ENCODE measurements at places on chromosomes 5 and 9.

DNA sequence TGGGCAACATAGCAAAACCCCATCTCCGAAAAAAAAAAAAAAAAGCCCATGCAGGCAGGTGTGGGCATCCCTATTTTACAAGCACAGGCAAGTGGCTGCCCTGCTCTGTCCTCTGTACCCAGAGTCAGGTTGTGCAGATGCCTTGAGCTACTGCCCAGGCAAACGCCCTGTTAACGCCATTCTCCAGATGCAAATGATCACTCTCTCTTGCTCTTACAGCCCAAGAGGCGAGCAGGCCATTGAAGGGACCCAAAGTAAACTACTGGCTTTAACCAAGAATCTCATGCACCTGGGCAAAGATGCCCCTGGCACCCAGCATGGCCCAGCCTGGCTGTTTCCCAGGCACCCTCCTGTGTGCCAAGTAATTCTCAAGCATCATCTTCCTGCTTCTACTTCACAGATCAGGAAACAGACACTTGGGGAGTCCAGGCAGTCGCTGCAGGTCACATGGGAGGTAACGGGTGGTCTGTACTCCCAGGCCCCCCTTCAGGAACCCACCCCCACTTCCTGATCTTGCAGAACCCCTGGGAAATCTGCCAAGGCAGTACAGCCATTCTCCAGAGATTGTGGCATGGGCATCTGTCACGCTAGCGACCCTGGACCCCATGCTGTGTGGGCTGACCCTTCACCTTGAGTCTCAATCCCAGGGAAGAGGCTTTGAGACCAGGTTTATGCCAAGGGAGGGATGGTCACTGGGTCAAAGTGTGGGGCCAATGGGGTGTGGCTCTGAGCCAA lies 14.2 kb downstream of the EEIG1 start:
- DNase-seq = no peak

DNA sequence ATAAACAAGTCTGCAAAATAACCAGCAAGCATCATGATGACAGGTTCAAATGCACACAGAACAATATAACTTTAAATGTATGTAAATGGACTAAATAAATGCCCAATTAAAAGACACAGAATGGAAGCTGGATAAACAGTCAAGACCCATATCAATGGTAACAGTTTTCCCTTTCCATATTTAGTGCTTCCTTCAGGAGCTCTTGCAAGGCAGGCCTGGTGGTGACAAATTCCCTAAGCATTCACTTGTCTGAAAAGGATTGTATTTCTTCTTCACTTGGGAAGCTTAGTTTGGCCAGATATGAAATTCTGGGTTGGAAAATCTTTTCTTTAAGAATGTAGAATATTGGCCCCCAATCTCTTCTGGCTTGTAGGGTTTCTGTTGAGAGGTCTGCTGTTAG lies 120.2 kb upstream of the RASA1 start:
- DNase-seq = no peak

DNA sequence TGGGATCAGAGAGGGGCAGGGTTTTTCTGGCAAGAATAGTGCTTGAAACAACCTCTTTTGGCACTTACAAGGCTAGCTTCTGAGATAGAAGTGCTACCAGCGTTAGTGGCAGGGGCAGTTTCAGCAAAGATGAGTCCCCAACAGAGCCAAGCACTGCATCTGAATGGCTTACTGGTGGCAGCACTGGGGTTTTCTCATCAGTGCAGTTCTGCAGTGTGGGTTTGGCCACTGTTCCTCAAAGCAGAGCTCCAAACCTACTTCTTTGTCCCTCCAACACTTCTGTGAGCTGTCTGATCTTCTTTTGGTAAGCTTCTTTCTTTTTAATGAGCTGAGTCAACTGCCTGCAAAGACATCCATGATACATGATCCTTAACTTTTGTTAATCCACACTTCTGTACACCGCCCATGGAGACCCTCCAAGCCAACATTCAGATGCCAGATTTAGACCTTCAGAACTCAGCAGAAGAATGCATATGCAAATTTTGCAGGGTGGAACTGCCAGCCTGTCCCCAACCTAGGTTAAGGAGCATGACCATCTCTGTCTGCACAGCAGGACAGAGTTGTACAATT lies 29.9 kb upstream of the FSTL4 start:
- no peak for DNase-seq

DNA sequence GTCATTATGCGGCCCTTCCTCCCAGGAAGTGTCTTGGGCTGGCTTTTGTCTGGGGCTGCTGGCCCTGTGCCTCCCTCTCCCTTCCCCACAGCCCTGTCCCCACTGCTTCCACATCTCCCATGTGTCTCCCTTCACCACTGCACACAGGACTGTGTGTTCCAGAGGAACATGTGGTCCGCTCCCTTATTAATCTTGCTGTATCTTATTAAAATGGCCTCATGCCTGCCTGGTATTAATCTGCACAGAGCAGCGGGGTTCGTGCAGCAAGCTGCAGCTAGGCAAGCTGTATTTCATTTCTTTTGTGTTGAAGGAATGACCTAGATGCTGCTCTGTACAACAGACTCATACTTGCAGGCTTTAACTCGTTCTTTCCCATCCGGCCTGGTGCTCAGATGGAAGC lies 130.5 kb downstream of the SPOCK1 start:
- DNase-seq = no peak

DNA sequence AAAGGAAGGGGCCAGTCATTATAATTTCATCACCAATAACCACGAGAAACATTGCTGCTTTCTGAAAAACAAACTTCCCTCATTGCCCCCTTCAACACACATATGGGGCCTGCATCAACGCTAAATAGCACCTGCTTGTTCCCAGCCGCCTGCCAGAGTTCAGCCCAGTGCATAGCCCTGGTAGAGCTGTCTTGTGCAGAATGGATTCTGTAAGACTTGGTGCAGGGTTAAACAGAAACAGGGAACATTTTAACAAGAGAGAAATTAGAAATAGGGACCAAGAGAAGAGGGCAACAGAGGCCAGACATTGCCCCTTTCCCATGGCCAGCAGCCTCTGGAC lies 56.7 kb downstream of the UBE2QL1 start:
- no peak for DNase-seq

GRCh38 chr5:43063721-43064171 lies 23.6 kb upstream of the ANXA2R start:
- no peak for DNase-seq

DNA sequence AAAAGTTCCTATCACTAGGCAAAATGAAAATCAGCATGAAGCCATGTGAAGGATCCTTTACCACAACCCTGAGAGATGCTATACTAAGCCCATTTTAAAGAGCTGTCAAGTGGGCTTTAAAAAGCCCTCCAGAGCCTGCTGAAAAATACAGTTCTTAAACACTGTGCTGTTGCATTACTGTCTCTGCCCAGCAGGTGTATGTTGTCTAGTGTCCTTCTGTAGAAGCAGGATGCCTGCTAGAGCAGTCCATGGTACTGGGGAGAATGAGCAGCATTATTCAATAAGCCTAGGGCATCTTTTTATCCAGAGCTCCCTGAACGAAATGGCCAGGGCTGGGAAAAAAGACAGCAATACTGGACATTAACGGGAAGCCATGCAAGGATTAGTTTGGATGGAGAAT lies 126.2 kb upstream of the PLCXD3 start:
- no peak for DNase-seq

DNA sequence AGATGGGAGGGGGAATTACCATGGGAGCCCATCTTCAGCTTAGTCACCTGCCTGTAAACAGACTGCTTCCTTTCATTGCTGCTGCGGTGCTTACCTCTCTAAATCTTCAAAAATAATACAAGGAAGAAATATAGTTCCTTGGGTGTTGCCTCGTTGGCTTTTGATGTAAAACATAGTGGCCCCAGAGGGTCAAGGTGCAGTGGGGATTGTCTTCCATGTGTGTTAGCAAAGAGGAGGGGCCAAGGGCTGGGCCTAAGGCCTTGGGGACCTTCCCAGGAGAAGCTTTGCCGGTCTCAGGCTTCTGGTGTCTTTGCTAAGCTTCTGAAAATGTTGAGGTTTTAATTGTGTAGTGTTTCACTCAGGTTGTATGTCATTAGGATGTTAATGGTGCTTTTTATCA lies 90.0 kb downstream of the PDE8B start:
- DNase-seq = no peak

DNA sequence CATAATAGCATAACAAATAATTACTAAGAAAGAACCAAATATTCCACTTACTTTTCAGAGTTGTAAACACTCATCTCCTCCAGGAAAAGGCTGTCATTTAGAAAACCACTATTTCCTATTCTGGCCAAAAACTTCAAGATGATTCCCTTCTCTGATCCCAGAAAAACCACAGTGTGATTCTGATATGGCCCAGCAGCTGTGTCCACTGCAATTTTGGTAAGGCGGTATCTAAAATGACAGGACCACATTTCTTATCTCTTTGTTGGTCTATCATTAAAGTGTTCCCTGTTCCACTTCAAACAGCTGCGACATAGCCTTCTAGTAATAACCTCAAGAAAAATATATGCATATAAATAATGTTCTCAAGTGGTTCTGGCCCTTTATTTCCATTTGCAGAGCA lies 96.1 kb downstream of the SEMA6A start:
- no peak for DNase-seq
